Mammary epithelial cell (primary cell): ENCODE measurements at places on chromosomes 11 and 22.

GRCh38 chr11:73167363-73167954 is 25.3 kb upstream of the FCHSD2 start:
- DNase-seq, result no peak

DNA sequence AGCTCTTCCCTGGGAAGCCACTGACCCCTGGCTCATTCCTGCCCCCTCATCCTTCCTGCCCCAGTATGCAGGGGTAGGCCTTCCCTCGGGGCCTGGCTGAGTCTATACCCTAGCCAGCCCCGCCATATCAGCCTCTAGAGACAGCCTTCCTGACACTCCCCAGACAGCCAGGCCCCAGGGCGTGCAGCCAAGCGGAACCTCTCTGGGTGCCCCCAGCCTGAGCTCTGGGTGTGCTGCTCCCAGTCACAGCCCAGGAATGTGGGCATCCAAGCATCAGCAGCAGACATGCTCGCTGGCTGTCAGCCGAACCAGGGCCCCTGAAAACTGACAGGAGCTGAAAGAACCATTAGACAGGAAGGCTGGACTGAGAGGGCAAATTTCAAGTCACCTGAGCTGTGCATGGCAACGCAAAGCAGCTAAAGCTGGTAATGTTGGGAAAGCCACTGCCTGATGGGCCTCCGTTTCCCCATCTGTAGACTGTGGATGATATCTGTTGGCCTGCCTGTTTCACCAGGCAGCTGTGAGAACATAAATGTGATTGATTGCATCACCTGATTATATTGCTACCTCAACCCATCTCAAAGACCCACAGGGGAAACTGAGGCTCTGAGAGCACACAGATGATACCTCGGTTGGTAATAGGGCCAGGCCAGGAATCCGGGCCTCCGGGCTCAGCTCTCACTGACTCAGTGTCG is 93.2 kb downstream of the LRRC32 start:
- DNase-seq, result peak; percentile 86

DNA sequence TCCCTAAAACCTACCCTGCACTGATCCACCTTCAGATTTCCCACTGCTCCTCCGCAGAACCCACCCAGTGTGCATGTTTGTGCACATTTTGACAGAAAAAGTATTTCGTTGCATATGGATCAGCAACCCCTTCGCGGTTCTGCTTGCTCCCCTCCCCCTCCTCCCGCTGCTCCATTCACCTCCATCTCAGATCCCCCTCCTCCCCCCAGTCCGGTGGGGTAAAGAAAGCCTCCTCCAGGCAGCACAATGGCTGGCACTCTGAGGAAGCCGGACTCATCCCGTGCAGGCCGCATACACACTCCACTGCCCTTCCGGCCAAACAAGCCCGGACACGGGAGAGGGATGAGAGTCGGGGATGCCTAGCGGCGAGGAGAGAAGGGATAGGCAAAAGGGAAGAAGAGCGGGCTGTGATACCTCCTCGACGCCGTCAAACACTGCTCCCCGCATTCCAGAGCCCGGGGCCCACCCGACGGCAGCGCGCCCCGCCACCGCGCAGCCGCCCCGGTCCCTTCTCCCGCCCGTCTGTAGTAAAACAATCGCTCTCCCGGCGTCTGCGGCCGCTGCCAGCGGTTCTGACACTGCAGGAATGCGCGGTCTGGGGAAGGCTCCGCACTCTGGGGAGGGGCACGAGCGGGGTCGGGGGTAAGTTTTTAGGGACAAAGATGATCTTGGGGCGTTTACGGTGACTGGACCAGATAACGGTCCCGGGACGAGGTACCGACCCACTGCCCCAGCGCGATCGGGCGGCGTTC is 915 bp downstream of the FEZ1 start:
- DNase-seq, result peak; percentile 74

GRCh38 chr11:130787973-130788570 is 128.2 kb downstream of the SNX19 start:
- DNase-seq, result no peak

GRCh38 chr11:62726915-62727164 is 417 bp downstream of the HNRNPUL2 start:
- DNase-seq, result no peak

DNA sequence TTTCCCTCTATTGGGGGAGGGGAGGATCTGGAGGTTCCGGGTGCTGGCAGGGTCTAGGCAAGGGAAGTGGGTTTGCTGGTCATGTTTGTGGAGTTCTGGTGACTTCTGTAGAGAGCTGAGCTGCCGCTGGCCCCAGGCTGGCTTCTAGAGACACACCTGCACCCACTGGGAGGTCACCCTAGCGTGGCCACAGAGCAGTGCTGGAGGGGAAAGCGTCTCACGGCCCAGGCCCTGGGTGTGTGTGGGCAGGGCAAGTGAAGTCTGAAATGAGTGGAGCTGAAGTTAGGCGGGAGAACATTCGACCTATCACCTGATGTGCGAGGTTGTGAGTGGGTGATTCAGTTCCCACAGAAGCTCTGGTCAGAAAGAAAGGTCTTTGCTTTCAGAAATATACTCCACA is 27.9 kb downstream of the SMIM38 start:
- no peak for DNase-seq

GRCh38 chr22:44400763-44401060 is 88.0 kb upstream of the SHISAL1 start:
- no peak for DNase-seq

DNA sequence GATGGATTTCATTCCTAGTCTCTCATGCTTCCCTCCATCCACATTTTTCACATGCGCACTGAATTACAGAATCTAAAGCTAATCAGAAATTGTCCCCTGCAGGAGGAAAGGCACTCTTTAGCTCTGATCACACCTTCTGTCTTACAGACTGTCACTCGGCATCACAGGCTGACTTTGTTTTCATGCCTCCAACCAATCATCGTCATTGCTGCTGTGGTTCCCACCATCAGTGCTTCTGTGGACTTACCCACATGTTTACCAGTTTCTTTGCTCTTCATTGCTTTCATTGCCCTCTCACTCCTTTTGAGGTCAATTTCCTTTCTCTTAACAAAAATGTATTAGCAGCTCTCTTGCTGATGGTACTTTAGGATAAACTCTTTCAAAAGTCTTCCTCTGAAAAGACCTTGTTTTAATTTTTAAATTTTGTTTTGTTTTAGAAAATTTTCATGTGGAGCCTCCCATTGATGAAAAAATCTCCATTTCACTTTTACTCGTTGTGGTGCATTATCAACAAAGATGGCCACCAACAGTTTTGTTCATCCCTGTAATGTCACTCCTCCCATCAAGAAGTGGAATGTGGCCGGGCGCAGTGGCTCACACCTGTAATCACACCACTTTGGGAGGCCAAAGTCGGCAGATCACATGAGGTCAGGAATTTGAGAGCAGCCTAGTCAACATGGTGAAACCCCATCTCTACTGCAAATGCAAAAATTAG is 20.2 kb upstream of the TREH start:
- DNase-seq, result no peak

DNA sequence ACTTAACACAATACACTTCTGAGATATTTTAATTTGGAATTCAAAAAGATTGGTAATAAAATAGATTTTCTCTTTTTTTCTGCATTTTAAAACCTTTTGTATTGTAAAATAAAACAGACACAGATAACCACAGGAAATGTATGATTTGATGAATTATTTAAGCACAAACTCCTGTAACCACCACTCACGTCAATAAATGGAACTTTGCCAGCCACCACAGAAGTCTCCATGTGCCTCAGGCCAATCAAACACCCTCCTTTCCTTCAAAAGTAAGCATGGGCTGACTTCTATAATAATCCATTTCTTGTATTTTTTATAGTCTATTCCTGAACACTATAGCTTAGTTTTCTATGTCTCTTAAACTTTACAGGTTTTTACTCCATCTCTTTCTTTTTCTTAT is 721.7 kb downstream of the DLG2 start:
- DNase-seq, result peak; percentile 11

- no peak for DNase-seq
These were observed 50.0 kb upstream of the ADA2 start for GRCh38 chr22:17269224-17269606.

GRCh38 chr11:76803811-76804600 is 20.9 kb downstream of the TSKU start:
- no peak for DNase-seq

GRCh38 chr11:121321614-121322243 is 29.2 kb downstream of the SC5D start:
- DNase-seq, result peak; percentile 16

- DNase-seq, result no peak
These were observed 25.2 kb downstream of the CDPF1 start for GRCh38 chr22:46224898-46225290.

- DNase-seq, result no peak
These were observed 34.2 kb upstream of the CTTN start for GRCh38 chr11:70364178-70364577.

DNA sequence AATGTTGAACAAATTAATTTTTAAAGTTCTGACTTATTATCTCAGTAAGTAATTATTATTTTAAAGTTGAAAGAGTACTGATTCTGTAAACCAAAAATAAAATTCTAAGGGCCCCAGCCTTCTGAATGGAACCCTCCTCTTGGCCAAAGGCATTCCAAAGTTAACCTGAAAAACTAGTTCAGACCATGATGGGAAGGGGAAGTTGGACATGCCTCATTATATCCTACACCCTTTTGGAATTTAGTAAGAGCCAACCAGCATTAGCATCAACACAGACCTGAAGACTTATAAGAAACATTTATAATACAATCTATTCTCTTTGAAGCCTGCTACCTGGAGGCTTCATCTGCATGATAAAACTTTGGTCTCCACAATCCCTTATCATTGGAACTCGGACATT is 18.9 kb downstream of the LGR4 start:
- DNase-seq, result no peak

- DNase-seq, result no peak
These were observed 77.1 kb upstream of the IGLL5 start for GRCh38 chr22:22810471-22810870.

- no peak for DNase-seq
These were observed 62.1 kb upstream of the LMO1 start for GRCh38 chr11:8325591-8326304.

- DNase-seq, result no peak
These were observed 72.9 kb downstream of the TNRC6B start for GRCh38 chr22:40250608-40251007.

GRCh38 chr11:35553831-35554230 is 28.4 kb upstream of the PAMR1 start:
- DNase-seq, result no peak

GRCh38 chr11:95944623-95945022 is 20.7 kb upstream of the MTMR2 start:
- DNase-seq, result no peak

DNA sequence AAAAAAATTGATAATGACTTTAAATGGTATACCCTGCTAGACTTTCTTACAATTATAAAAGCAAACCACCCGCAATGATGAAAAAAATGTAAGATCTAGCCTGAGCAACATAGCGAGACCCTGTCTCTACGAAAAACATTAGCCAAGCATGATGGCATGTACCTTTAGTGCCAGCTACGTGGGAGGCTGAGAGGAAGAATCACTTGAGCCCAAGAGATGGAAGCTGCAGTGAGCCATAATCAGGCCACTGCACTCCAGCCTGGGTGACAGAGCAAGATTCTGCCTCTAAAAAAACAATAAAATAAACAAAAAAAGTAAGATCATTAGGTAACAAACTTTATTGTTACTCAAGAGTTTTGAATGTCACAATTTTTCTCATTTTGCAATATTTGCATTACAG is 39.2 kb downstream of the KMT5B start:
- no peak for DNase-seq

DNA sequence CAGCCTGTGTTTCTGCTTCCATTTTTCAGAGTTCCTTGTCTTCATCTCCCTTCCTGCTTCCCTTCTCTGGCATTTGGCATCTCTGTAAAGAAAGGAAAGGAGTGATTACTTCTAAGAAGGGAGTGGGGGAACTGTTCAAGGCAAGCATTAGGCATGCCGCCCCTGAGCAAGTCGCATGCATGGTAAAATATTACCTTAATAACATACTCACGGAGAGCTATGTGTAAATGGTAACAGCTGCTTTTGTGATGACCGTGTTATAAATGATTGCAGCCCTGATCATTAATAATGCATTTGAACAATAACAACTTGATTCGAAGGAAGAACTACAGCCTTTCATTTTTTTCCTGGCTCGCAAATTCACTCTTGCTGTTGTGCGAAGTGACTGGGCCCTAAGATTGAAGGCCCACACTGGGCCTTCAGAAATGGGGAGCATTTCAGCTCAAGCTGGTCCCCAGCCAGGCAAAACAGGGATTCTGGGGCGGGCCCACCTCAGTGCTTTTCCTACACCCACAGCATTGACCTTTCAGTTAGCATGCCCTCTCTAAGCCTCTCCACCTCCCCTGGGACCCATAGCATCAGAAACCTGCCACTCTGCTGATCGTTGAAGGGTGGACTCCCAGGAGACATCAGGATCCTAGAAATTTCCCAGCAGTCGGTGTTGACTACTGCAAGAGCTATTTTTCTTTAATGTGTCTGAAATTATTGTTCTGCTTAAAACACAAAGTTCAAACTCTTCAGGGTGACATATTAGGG is 263.0 kb upstream of the CADM1 start:
- DNase-seq, result no peak

- DNase-seq, result no peak
These were observed 32.4 kb upstream of the SORL1-AS1 start for GRCh38 chr11:121485216-121485615.
